ENCODE measurements at places on chromosomes 2 and 18.

GRCh38 chr18:69948919-69949537, 1.4 kb upstream of the CD226 start:
- DNase-seq, result no peak

- DNase-seq, result no peak
Measured at GRCh38 chr2:38076152-38076709, 280 bp upstream of the CYP1B1 start.

DNA sequence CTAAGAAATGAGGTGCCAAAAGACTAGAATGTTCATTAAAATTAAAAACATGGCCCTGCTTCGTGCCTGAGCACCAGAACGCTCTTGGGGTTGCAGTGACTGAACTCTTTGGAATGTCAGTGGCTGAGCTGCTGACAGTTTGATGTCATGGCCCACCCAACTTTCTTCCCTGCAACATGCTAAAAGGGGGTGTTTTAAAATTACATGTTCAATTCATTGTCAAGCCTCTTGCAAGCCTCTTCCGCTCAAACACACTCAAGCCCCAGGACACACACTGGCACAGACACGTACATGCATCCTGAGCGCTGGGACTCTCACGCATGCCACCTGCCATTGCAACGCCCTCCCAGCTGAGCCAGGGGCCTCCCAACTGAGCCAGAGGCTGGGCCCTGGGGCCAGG, 12.6 kb downstream of the RUFY4 start:
- no peak for DNase-seq

DNA sequence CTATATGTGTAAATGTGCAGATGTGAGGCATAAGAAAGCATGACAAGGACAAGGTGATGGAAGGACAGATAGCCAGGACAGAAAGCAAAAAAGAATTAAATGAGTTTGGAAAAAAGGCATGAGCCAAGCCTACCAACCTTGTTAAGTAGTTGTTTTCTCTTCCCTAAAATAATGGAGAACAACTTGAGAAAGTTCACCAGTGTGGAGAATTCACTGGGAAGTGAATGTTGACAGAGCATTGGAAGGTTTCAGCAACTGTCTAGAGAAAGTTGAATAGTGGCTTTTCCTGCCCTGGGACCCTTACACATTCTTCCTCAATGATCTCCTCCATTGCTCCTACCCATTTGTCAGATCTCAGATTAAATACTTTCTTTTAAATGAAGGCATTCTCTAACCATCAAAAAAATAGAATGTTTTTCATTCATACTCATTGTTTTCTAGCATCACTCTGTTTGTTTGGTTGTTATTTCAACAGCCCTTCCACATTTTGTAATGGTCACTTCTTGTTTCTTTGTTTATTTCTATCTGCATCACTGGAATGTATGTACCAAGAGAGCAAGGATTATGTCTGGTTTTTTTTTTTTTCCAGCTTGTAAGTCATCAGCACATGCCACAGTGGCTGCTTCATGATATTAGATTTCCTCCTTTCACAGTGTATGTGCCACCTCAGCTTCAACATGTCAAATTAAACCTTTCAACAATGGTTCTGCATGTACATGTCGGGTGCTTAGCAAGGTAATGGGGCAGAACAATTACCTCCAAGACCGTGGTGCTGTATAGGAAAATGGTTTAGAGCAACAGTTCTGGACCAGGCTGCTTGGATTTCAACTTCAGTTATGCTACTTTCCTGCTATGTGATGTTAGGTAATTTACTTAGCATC, 586.0 kb upstream of the VRK2 start:
- no peak for DNase-seq

DNA sequence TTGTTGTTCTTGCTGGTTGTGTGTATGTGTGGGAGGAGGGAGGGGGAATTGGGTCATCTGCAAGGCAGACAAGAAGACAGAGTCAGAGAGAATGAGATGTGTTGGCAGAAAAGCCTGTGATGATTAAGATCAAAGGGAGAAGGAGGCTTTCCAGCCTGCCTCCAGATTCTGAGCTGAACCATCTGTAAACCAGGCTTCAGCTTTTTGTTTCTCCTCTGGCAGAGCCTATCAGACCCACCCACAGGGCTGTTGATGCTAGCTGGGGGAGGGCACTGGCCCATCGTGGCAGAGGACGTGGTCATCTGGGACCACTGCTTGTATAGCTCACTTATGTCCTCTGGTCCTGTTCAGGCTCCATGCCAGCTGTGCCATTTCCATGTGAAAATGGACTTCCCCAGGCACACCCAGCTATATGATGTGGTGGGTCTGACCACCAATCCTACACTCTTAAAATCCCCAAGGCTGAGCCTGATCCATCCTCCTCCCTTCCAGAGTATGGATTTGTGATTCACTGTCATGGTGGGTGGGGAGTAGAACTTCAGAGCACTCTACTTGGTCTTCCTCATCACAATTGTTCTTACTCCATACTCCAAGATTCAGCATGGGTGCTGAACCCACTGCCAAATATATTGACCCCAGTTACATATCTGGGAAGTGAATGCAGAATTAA, 27.8 kb upstream of the COL6A3 start:
- no peak for DNase-seq

DNA sequence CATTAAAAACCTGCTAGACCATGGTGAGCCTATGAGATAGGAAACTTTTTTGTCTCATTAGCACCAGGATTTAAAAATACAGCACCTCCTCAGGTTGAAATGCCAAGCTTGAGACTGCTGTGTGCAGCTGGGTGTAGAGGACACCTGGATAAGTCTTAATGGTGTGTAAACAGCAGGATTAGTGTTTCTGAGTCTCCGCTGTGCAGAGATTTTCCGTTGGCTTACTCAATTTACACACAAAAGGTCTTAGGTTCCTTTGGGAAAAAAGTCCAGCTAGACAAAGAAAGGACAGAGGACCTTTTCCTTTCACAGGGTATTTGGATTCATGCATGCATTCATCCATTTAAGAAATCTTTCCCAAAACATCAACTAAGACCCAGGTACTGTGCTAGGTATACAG, 168.1 kb downstream of the NRXN1 start:
- no peak for DNase-seq

- DNase-seq, result no peak
Measured at GRCh38 chr2:61633250-61633649, 95.1 kb upstream of the XPO1 start.

DNA sequence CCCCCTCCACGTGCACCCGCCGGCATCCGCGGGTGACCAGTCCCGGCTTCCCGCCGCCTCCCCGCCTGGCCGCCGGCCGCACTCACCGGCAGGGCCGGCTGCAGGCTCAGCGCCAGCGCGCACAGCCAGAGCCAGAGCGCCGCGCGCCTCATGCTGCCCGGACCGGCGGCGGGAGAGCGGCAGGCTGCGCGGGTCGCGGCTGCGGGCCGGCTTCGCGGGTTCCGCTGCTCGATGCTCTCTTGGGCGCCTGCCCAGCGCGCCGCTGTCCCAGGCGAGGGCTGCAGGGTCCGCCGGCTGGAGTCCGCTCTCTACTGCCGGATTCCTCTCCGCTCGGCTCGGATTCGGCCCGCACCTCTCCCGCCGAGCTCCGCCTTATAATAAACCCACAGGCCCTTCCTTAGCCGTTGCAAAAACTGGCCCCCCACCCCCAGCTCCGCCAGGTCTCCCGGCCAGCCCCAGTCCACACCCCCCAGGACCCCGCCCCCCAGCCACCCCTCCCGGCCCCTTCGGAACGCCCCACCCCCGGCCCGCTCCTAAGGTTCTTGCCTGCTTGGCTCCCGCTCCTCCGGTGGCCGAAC, at the start of gene SDC1:
Gene SDC1 (minus strand): TSS at position 415 of the 578 bp plus-strand sequence. CDS start 263 bp downstream, at position 152.
- no peak for DNase-seq

- no peak for DNase-seq
Measured at GRCh38 chr2:182103526-182103925, 117.9 kb downstream of the PPP1R1C start.

DNA sequence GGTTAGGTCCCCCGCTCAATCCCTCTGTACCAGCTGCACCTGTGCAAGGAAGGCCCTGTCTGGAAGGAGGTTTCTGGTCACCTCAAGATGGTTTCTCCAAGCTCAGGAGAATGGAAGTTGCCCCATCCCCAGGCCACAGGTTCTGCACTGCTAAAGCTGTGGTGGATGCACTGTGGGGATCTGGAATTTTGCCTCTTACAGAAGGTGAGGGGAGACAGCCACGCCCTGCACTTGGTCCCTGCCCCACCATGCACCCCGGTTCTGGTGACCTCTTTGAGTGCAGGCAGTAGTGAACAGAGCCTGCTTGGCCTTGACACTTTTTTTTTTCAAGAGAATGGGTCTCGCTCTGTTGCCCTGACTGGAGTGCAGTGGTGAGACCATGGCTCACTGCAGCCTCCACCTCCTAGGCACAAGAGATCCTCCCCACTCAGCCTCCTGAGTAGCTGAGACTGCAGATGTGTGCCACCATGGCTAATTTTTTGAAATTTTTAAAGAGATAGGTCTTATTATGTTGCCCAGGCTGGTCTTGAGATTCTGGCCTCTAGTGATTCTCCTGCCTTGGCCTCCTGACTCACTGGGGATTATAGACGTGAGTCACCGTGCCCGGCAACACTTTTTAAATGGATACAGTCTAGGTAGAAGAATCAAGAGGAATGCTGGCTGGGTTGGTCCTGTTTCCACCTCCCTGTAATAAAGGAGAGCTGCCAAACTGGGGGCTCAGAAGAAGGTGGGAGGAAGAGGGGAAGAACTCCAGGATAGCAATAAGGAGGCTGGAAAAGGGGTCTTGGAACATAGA, 5.8 kb upstream of the NT5DC4 start:
- DNase-seq, result no peak

- no peak for DNase-seq
Measured at GRCh38 chr2:1651121-1652033, 92.9 kb downstream of the PXDN start.

DNA sequence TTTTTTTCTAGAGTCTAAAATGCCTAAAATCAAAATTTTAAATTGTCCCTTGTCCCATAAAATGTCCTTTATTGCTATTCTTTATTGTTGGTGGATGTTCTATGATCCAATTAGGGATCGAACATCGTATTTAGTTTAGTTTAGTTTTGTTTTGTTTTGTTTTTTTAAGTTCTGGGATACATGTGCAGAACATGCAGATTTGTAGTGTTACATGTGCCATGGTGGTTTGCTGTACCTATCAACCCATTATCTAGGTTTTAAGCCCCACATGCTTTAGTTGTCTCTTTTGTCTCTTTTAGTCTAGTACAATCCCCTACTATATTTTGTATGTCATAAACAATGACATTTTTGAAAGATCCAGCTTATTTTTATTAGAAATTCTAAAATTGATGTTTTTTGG, 8.8 kb upstream of the DSG1 start:
- no peak for DNase-seq

GRCh38 chr2:226327830-226328229, 471.8 kb downstream of the IRS1 start:
- DNase-seq, result no peak

- DNase-seq, result no peak
Measured at GRCh38 chr18:12079491-12080237, 14.0 kb upstream of the ANKRD62 start.

DNA sequence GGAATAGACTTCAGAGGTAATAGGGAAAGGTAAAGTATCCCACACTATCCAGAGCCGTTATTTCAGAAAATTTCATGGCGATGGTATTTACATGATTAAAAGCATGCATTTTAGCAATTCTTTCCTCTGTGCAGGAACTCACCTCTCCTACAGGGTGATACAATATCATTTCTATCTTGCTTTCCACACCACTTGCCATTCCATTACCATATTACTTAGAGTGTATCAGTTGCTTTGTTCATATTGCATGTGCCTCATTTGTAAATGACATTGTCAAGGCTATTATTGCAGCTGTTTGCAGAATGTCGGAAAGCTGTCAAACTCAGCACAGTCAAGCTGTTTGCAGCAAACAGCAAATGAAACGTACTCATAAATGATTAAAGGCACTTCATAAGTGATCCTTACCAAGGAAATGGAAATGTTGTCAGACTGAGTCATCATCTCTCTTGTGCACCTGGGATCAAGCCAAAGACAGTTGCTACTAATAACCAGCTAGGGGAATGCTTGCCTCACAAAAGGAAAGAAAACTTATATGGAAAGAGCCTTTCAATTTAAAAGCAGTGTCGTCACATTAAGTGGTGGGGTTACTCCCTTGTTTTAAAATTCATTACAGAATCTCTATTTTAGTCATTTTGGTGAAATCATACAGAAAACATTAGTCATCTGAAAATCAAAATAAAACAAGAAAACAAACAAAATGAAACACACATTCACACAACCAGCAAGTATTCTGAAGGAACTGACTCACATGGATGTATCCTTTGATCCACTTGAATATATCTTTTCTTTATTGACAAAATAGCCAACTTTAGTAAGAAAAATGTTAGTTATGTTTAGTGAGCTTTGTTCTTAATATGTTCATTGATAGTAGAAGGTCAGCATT, 1064.1 kb upstream of the CNTNAP5 start:
- no peak for DNase-seq

DNA sequence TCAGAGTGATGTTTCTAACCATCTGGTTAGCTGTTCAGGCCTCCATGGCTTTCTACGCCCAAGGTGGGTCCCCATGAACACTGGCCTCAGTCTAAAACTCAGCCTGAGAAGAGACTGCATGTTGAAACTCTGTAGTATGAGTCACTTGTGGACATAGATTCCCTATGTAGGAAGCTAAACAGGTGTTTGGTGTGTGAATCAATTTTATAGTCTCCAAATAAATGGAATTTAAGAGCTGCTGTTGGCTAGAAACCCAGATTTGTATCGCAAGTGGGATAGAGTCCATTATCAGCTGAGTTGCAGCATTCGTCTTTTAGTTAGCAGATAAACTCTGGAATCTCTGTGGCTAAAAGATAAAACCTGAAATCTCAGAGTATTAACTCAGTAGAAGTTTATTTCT, 131.4 kb downstream of the KCNS3 start:
- DNase-seq, result no peak

GRCh38 chr2:229463841-229464346, 192.8 kb upstream of the PID1 start:
- DNase-seq, result no peak

DNA sequence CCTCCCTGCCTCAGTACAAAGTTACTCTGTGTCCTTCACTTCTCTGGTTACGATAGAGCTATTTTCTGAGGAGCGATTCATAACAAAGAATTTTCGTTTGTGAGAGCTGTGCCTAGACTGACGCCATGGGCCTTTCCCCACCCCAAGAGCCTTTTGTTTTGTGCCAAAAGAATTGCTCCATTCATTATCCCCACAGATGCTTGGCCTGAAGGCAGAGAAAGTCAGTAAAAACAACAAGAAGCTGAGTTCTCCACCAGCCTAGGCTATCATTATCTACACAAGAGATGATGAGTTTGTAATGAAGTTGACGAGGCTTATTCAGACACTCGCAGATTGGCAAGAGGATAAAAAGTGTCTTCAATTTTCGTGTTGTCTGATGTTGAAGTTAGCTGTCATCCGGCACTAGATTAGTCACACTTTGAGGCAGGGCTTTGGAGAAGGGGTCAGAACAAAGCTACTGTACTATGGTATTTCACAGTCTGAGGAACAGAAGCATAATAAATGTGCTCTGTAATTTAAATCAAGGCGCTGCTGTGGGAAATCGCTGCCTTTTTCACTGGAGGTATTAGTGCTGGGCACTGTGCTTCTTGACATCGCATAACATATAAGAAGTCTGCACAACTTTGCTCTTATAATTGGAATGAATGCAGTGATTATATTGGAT, 278.4 kb upstream of the FIGN start:
- DNase-seq, result no peak

- no peak for DNase-seq
Measured at GRCh38 chr2:216657980-216658379, 24.8 kb downstream of the IGFBP2 start.

All from stimulated activated CD8-positive, alpha-beta memory T cell treated with anti-CD3 and anti-CD28 coated beads, Interleukin-12 subunit alpha, Interleukin-12 subunit beta, amount 100 ng/mL, for 1 hour (primary cell).